SJSA1 (cell line): ENCODE measurements at places on chromosomes 2 and 18. TPM values are rescaled to one million over a fixed set of nuclear protein-coding genes. Genes with fewer than 3 reads are reported as not detected.

The CLEC4F gene
- not detected in 2 replicates for total RNA-seq

The MAB21L4 gene
- total RNA-seq = 0.42 and 0.91 TPM in 2 replicates

The COX7A2L gene
- total RNA-seq = 254 and 269 TPM in 2 replicates

The EGR4 gene
- total RNA-seq = not detected in 2 replicates

The SP100 gene
- total RNA-seq = 42.2 and 63.3 TPM in 2 replicates

The HOXD4 gene
- total RNA-seq = 0.29 and 5.9 TPM in 2 replicates

GRCh38 chr2:163708265-163708664 lies 27.5 kb downstream of the FIGN start:
- no peak for DNase-seq
- H3K27me3 ChIP-seq = no peaks in the 10 kb centered on the region
- no peak overlapping the region for H3K4me3 ChIP-seq
- H3K27ac ChIP-seq = no peak overlapping the region

DNA sequence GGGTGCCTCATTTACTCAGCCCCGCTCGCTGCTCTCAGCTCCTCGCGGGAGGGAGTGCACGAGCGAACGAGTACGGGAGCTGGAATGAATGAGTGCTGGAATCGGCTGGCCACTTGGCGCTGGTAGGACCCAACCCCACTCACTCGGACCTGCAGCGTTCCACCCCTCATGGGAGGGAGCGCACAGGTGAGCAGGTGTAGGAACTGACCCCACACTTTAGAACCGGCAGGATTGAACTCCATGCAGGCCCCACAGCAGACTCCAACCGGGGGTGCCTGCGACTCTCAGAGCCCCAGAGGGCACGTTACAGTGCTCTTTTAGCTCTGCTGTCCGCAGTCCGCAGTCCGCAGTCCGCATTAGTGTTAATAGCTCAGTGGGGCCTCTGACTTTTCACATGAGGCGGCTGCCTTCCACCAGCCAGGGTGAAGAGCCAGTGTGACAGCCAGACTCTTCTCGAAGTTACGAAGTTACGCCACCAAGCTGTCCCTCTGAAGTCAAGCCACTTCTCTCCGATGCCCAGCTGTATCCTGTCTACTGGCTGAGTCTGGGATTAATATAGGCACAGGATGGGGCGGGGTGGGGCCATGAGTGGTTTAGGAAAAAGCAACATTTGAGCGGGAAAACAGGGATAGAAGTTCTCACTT lies 102.7 kb upstream of the ARHGAP15 start:
- no peak overlapping the region for H3K4me3 ChIP-seq
- no peaks in the 10 kb centered on the region for H3K27me3 ChIP-seq
- H3K4me1 ChIP-seq = no peaks in the 10 kb centered on the region
- H3K36me3 ChIP-seq = no peaks in the 10 kb centered on the region
- DNase-seq = no peak

DNA sequence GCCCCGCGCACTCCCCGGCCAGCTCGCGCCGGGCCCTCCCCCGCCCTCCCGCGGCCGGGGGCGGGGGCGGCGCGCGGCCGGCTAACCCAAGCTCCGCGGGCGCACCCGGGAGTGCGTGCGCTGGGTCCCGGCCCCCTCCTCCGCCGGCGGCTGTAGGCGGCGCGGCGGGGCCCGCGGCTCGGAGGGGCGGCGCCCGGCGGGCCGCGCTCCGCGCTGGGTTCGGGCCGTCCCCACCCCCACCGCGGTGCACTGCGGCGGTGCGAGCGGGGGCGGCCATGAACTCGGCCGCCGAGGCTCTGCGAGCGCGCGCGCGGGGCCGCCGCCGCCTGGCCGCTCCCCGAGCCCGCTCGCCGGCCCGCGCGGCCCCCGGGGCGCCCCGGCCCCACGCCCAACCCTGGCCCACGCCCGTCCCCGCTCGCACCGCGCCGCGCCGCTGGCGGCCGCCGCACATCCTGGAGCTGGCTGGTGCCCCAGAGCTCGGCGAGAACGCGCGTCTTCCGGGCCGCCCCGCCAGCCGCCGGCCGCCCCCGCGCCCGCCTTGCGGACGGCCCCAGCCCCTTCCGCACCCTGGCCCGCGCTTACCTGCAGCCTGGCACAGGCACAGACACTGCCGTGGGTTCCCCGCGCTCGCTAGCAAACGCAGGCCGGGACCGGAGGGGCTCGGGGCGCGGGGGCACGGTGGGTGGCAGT lies at the start of gene ZBTB14:
ZBTB14 (minus strand) TSS at position 496 of the 690 bp plus-strand sequence. CDS start 2,480 bp downstream, outside the sequence.
- H3K36me3 ChIP-seq = peaks cover 28% of the 10 kb centered on the region
- H3K27ac ChIP-seq = peak within 1 kb of the TSS; percentile 81
- peak within 1 kb of the TSS; percentile 71 for H3K4me3 ChIP-seq
- DNase-seq = no peak
- peaks cover 22% of the 10 kb centered on the region for H3K4me1 ChIP-seq

- peaks cover 10% of the 10 kb centered on the region; the same call in 1 of the 2 replicates for H3K27me3 ChIP-seq
- H3K4me3 ChIP-seq = no peak overlapping the region
- no peak for DNase-seq
- no peaks in the 10 kb centered on the region for H3K36me3 ChIP-seq
- no peaks in the 10 kb centered on the region for H3K4me1 ChIP-seq
- H3K27ac ChIP-seq = no peak overlapping the region
Measured at GRCh38 chr2:73821227-73821626, 7.5 kb upstream of the STAMBP start.

DNA sequence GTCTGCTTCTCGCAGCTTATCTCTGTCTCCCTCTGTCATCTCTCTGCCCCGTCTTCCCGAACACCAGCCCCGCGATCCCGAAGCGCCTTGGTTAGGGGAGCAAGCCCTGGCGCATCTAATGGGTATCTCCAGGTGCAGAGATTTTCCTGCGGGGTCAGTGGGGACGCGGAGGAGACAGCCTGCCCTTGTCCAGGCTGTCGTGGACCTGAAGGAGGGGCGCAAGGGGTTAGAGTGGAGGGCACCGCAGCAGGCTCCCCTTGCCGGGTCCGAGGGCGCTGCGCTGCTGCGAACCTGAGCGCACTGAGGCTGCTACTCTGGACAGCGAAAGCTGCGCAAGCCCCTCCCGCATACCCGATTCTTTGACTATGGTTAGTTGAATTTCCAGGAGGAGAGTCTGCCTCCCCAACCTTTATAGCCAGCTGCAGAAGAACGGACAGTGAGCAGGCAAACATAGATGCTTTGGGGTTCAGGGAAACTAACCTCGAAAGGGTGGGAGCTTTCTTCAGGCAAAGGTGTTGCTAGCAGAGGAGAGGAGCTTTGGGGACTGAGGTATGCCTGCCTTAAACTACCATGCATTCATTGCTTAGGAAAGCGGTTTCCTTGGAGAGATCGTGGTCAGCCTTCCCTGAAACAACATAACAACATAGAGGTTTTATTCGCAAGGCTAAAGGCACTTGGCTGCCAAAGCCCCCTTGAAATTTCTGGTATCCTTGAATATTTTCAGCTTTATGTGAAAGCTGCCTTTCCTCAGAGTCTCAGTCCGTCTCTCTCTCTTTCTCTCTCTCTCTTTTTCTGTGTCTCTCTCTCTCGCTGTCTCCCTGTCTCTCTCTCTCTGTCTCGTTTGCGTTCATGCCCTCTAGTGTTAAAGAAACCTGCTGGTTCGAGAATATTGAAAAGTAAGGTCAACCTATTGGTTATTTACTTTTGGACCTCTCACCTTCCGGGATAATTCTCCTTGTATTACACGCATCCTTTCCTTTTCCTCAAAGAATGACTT lies 1.6 kb downstream of the GALNT13 start:
- no peaks in the 10 kb centered on the region for H3K4me1 ChIP-seq
- DNase-seq = no peak
- no peaks in the 10 kb centered on the region for H3K27me3 ChIP-seq
- no peaks in the 10 kb centered on the region for H3K36me3 ChIP-seq

GRCh38 chr2:238305092-238305862 lies 15.0 kb upstream of the TRAF3IP1 start:
- no peaks in the 10 kb centered on the region for H3K27me3 ChIP-seq
- H3K36me3 ChIP-seq = no peaks in the 10 kb centered on the region
- 0 out of 2 replicates have a peak, but pooled peaks cover 4% of the 10 kb centered on the region for H3K4me1 ChIP-seq
- H3K27ac ChIP-seq = no peak overlapping the region
- no peak for DNase-seq
- no peak overlapping the region for H3K4me3 ChIP-seq

DNA sequence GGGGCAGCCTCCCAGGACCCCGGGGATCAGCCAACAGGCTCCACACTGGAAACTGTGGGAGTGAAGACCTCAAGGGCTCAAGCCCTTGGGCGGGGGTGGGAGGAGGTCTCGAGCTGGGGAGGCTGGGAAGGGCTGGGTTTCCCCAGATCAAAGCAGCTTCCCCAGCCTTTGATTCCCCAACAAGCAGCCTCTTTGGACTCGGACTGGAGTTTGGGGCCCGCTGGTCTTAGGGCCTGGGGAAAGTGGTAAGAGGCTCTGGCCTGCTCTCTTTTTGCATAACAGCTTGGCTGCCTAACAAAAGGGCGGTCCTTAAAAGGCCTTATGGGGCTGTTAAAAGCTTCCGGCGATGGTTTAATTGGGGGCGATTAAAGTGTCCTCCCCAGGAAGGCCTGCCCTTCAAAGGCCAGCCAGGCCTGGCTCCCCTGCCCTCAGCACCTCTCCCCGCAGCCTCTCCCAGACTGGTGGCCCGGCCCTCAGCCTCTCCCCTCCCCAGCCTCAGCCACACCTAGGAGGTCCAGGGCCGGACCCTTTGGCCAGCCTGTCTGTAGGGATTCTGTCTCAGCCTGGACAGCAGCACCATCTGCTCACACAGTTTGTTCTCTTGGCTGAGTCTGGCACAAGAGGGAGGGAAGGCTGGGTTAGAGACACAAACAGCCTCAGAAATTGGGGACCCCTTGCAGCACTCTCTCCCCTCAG lies 39.6 kb downstream of the ZFP36L2 start:
- no peak for DNase-seq
- peaks cover 5% of the 10 kb centered on the region for H3K4me1 ChIP-seq
- no peak overlapping the region for H3K4me3 ChIP-seq
- no peak overlapping the region for H3K27ac ChIP-seq

- H3K4me3 ChIP-seq = no peak overlapping the region
- DNase-seq = no peak
- no peaks in the 10 kb centered on the region for H3K36me3 ChIP-seq
- H3K27me3 ChIP-seq = no peaks in the 10 kb centered on the region
- H3K4me1 ChIP-seq = peaks cover 22% of the 10 kb centered on the region
- no peak overlapping the region for H3K27ac ChIP-seq
Measured at GRCh38 chr2:173584676-173585458, 230.2 kb downstream of the CDCA7 start.

DNA sequence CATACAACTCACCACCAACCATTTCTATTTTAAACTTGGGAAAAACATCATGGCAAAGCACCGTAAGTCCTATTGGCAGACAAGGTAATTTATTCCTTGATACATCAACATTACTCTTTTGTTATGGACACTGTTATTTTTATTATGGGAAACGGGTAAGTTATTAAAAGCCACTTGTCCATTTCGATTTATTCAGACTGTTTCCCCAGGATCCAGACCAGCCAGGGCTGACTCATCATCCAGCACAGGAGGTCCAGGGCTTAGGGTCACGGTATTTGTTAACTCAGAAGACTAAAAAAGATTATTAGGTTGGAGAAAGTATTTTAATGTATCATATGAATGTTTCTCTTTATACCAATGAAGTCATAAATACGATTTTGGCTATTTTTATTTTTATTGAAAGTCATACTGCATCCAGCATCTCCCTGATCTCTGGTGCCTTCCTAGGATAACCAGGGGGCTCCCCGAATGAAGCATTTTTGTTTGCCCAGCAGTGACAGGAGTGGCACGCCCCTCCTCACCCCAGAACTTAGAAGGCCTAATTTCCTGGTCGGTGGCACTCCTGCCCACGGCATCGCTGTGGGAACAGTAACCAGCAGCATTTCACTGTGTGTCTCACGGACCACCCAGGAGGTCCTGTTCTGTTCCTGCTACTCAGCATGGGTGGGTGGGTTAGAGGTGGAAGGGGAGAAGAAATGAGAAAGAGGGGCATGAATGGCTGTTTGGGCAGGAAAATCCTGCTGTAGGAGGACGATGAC lies 446.1 kb downstream of the EIPR1 start:
- no peaks in the 10 kb centered on the region for H3K4me1 ChIP-seq
- H3K4me3 ChIP-seq = no peak overlapping the region
- H3K36me3 ChIP-seq = no peaks in the 10 kb centered on the region
- no peak overlapping the region for H3K27ac ChIP-seq
- peak; percentile 15 for DNase-seq
- no peaks in the 10 kb centered on the region for H3K27me3 ChIP-seq

GRCh38 chr2:173572848-173573247 lies 218.2 kb downstream of the CDCA7 start:
- H3K36me3 ChIP-seq = no peaks in the 10 kb centered on the region
- no peak for DNase-seq
- H3K27me3 ChIP-seq = no peaks in the 10 kb centered on the region
- no peak overlapping the region for H3K4me3 ChIP-seq
- H3K4me1 ChIP-seq = peaks cover 13% of the 10 kb centered on the region

DNA sequence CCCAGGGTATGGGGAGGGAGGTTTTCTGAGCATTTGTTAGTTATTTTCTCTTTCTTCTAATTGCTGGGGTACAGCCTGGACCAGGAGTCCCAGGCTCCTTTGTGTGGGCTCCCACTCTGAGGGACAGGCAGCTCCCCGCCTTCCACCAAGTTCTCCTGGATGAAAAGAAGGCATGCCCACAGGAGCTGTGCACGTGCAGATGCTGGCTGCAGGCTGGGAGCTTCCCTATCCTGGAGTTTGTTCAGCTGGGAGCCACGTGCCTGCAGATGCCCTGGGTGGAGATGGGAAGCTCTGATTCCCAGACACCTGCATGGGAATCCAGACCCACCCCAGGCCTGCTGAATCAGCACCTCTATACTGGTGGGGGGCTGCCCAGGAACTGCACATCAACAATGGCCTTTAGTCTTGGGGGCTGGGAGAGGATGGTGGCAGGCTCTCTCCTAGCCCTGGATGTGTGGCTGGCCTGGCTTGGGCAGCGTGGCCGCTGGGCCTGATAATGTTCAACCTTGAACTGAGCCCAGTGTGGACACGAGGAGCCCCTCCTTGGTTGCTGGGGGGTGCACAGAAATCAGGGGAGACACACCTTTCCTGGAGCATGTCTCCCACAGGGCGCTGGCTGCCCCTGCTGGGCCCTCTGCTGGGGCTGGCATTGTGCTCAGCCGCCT lies 233.6 kb upstream of the HS6ST1 start:
- no peak for DNase-seq
- H3K27me3 ChIP-seq = no peaks in the 10 kb centered on the region

- H3K36me3 ChIP-seq = no peaks in the 10 kb centered on the region
- H3K27me3 ChIP-seq = peaks cover 44% of the 10 kb centered on the region
- H3K27ac ChIP-seq = no peak overlapping the region
Measured at GRCh38 chr2:240663546-240664190, 19.0 kb downstream of the AQP12B start.

- H3K36me3 ChIP-seq = no peaks in the 10 kb centered on the region
- no peaks in the 10 kb centered on the region for H3K27me3 ChIP-seq
- no peak overlapping the region for H3K4me3 ChIP-seq
- no peaks in the 10 kb centered on the region for H3K4me1 ChIP-seq
- DNase-seq = no peak
Measured at GRCh38 chr18:68742206-68742605, 27.3 kb upstream of the TMX3 start.

- DNase-seq = no peak
- peaks cover 6% of the 10 kb centered on the region; the same call in 1 of the 2 replicates for H3K36me3 ChIP-seq
- no peaks in the 10 kb centered on the region for H3K27me3 ChIP-seq
- no peak overlapping the region for H3K27ac ChIP-seq
Measured at GRCh38 chr2:96534701-96535181, 1.8 kb upstream of the ARID5A start.

GRCh38 chr2:15579641-15580040 lies 12.0 kb upstream of the DDX1 start:
- H3K27ac ChIP-seq = no peak overlapping the region
- H3K36me3 ChIP-seq = no peaks in the 10 kb centered on the region
- H3K27me3 ChIP-seq = no peaks in the 10 kb centered on the region
- no peak for DNase-seq
- no peak overlapping the region for H3K4me3 ChIP-seq
